ENCODE measurements at places on chromosomes 16 and 17.

DNA sequence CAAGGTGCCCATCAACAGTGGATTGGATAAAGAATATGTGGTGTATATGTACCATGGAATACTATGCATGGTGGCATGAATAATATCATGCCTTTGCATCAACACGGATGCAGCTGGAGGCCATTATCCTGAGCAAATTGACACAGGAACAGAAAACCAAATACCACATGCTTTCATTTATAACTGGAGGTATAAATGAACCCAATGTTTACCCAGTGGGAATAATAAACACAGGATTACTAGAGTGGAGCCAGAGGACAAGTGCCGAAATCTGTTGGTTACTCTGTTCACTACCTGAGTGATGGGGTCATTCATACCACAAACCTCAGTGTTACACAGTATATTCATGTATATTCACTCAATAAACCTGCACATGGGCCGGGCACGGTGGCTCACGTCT is 125.2 kb downstream of the CDH11 start:
- no peak for DNase-seq

DNA sequence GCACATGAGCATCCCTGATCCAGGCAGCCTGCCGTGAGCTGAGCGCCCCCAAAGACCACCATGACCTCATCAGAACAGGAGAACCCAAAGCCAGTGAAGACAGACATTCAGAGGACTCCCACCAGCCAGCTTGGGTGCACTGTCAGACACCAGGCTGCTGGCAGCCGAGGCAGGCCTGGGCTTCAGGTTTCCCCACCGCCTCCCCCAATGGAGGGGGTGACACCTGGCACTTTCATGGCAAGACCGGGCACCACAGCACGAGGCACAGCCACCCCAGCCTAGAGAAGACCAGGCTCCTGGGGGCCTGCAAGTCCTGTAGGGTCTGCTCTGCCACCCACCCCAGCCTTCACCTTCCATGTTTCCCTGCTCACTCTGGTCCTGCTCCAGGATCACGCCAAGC is 140.5 kb downstream of the C16orf95 start:
- DNase-seq, result no peak

DNA sequence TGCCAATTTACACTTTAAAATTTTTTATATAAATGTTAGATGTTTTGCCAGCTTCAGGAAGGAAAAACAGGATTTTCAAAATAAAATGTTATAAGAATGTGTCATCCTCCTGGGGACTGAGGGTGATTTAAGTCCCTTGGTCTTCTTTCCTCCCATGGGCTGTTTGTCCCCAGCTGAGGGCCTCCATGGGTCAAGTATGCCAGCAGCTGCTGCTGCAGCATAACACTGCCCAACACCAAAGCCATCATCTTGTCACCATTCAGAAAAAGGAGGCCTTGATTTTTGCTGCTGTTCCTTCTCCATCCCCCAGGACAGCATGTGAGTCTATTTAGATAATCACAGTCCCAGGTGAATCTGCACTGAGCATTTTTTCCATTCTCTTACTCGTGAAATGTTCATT is 188.5 kb downstream of the LGALS9B start:
- no peak for DNase-seq

DNA sequence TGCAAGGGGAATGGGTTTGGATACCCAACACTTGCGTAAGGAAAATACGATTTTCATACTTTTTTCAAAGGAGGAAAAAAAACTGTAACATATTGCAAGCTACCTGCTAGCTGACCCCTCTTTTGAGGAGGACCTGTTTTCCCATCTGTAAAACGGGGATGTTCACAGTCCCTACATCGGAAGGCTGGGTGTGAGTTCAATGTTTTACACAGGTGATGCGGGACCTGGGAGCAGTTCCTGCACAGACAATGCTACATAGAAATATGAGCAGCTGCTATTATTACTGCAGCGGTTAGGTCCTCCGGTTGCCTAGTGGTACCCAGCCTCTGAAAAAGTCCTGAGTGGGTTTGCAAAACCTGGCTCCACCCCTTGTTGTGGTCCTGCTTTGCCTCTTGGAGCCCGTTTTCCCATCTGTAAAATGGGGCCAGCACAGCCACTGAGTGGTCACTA is 3.5 kb downstream of the SOCS1 start:
- no peak for DNase-seq

DNA sequence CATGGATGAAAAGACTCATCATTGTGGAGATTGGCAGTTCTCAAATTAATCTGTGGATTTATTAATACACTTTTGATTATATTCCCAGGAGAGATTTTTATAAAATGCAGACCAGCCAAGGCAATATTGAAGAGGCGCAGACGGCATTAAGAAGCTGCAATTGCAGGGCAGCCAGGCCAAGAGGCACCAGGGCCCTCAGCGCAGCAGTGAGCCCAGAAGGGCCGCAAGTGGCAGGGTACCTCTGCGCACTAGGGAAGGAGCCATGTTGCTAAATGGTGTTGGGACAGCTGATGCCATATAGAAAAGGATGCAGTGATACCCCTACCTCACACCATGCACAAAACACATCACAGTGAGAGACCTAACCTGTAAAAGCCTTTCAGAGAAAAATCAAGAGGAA is 36.6 kb upstream of the CHMP6 start:
- DNase-seq, result no peak

GRCh38 chr17:74868251-74868907 is 4.4 kb downstream of the FDXR start:
- DNase-seq, result no peak

- DNase-seq, result no peak
Measured at GRCh38 chr16:89687092-89687940, 827 bp downstream of the CDK10 start.

DNA sequence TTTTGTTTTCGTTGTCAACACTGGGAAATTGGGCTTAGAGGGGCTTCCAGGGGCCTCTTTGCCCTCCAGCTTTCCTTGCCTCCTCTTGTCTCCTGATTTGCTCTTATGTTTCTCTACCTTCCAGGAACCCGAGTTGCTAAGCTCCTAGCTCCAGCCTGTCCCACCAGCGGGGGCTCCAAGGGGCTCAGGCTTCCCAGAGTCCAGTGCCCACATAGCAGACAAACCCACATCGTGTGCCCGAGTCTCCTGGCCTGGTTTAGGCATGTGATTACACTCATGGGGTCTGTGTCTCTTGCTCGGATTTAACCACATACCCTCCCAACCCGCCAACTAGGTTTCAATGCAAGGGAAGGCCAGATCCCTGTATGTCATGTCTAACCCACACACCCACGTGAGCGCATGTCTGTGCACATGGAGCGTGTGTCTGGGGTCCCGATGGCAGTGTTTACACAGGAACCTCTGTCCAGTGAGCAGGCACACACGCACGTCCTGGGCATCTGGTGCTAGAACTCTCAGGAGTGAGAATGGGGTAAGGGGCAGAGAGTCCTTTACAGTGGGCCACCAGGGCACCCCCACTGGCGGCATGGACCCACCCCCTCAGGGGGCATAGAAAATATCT is 76.1 kb upstream of the MED9 start:
- DNase-seq, result no peak

GRCh38 chr16:66274335-66275110 is 92.0 kb upstream of the CDH5 start:
- DNase-seq, result peak; percentile 47

- DNase-seq, result no peak
Measured at GRCh38 chr16:57051696-57052228, 40.6 kb upstream of the CPNE2 start.

GRCh38 chr17:27532269-27533263 is 76.3 kb downstream of the KSR1 start:
- peak; percentile 87 for DNase-seq

DNA sequence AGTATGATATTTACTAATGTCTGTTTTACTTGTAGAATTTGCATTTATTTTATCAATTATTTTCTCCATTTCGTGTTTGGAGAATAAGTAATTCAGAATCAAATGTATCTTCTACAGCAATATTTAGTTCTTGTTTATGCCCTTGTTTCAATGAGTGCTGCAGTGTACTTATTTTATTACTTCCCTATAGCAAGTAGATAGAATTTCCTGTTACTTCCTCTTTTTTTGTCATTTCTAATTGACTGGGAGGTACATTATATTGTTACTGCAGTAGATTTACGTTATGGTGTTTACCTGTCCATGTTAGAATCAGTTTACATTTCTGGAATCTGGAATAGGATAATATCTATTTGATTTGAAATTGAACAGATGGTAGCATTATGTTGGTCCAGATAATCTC is 71.2 kb downstream of the OMG start:
- DNase-seq, result no peak

DNA sequence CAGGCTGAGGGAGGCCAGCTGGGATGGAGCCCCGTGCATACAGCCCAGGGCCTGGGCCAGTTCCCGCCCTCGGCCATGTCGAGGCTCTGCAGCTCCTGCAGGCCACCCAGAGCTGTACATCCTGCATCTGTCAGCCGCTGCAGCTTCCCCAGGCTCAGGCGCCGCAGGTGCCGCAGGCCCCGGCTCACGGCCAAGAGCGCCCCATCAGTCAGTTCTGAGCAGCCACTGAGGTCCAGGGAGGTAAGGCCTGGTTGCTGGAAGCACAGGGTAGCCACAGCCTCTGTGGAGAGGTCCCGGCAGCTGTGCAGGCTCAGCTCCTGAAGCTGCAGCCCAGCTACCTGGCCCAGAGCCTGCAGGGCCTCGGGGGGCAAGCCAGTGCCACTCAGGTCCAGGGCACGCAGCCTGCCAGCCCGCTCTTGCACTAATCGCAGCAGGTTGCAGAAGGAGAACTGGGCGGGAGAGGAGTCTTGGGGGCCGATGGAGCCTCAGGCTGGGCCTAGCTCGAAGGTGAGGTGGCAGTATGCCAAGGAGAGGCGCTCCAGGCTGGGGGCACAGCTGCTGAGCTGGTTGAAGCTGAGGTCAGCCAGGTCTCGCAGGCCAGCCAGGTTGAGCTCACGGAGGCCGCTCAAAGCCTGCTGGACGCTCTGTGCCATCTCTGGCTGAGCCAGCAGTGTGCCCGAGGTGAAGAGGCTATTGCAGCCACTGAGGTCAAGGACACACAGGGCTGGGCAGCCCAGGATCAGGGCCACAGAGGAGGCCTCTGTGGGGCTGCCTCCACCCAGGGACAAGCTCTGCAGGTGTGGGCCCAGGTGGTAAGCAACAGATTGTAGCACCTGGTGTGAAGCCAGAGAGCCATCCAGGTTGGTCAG is 11.4 kb downstream of the ELMO3 start:
- no peak for DNase-seq

GRCh38 chr17:61380836-61381525 is 18.7 kb upstream of the TBX2 start:
- DNase-seq, result no peak

DNA sequence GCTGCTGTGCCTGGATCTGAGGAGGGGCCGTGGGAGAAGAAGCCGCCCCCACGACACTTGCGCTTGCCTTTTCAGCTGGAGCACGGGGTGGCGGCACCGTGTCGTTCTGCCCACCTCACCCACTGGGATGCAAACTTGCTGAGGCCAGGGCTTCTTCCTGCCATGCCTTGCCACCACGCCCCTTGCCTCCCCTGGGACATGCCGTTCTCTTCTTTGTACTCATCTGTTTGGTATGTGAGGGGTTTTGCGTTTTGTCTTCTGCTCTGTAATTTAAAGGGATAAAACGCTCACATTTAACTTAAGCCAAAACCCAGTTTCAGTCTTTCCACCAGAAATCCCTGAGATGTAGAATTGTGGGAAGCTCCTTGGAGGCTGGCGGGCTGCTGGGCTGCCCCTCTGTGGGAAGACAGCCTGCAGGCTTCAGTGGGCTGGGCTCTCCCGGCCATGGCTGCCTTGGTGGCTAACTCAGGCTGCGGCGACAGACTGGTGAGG is 180.2 kb downstream of the RPTOR start:
- peak; percentile 14 for DNase-seq

DNA sequence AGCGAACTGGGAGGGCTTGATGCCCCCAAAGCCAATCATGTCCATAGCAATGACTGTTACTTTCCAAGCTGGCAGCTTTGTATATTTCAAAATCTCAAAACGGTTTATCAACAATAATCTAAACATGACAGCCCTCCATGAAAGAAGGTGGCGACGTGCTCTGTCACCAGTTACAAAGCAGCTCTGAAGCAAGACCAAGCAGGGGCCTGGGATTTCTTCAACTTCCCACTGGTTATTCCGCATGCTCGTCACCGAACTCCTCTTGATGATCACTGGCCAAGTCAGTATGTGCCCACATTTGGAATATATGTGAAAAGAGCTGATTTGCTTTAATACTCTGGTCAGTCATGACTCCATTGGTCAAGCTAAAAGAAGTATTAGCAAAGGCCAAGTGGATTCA is 175.6 kb downstream of the VPS53 start:
- no peak for DNase-seq

DNA sequence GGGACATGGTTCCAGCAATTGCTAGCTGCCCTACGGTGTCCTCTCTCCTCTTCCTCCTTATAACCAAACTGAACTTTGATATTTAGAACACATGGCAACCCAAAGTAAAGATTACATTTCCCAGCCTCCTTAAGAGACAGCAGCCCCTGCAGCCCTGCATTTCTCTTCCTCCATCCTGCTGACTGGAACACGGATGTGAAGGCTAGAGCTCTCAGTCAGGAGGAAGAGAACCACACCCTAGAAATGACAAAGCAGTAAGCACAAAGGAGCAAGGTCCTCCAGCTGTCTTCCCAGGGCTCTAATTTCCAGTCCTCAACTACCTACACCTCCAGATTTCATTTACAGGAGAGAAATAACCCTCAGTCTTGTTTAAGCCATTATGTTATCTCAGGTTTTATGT is 10.9 kb downstream of the DYNC1LI2 start:
- peak; percentile 60 for DNase-seq

GRCh38 chr17:36611345-36612072 is 10.1 kb downstream of the MRM1 start:
- no peak for DNase-seq

DNA sequence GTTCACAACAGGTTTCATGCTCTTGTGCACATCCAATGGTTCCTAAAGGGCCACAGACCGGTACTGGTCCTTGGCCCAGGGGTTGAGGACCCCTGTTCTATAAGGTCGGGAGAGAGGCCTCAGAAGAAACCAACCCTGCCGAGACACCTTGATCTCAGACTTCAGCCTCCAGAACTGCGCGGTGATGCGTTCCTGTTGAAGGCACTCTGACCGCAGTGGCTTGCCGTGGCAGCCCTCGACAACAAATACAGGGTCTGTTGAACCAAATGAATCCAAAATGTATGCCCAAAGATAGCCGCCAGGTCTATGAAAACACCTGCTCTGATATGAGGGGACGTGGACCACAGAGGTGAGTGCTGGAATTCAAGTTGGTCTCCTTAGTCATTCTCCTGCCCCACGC is 389.8 kb downstream of the SEC14L1 start:
- DNase-seq, result no peak

DNA sequence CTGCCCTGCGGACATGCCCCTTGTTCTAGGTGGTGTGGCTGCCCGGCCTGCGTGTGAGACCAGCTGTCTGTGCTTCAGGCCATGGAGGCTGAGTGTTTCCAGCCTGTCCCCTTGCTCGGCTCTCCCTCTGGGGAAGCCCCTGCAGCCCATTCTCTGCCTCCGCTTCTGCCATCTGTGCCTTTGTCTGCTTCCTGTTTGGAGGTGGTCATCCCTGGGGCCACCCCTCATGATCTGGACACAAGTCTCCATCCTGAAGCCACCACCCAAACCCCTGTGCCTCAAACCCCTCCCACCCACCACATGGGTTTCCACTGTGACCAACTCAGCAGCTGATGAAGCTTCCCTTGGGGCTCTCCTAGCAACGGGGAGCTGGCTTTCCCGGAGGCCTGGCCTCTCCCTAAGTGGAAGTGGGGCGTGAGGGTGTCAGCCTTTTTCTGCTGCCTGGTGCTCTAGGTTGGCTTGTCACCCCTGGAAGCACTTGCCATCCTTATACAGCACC is 184.9 kb downstream of the SEC14L1 start:
- DNase-seq, result no peak

- DNase-seq, result no peak
Measured at GRCh38 chr17:50279181-50279526, 4.9 kb downstream of the TMEM92 start.
